ENCODE measurements at places on chromosomes 3 and 15.

DNA sequence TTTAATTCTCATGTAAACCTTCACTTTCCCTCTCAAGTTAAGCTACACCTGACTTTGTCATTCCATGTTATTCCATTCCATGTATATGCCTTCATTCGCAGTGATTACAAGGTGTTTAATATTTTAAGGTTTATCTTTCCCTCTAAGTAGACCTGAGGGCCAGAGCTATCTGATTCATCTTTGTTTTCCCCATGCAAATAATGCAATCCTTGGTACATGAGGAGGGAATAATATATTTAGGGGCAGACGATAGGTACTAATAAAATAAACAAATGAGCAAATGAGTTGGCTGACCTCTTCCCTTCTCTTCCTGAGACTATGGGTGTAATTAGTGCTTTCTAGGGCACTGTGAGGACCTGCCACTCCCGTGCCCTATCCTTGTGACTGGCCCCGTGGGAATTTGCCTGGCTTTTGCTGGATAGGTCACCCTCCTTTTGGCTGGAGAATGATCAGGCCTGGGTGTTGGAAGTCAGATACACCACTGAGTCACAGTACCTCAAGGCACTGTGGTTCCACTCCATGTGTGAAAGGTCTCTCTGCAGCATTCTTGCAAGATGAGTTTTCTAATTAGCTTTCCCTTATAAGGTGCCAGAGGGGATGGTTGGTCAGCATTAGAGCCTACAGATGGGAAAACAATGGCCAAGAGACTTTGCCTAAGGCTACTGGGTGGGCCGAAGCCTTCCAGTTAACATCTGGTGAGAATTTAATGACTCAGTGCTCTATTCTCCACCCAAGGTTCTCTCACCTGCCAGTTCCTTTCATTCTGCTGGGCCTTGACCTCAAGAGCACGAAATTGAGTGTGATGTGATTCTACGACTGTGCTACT lies 183.2 kb downstream of the P3H2 start:
- no peak for DNase-seq

DNA sequence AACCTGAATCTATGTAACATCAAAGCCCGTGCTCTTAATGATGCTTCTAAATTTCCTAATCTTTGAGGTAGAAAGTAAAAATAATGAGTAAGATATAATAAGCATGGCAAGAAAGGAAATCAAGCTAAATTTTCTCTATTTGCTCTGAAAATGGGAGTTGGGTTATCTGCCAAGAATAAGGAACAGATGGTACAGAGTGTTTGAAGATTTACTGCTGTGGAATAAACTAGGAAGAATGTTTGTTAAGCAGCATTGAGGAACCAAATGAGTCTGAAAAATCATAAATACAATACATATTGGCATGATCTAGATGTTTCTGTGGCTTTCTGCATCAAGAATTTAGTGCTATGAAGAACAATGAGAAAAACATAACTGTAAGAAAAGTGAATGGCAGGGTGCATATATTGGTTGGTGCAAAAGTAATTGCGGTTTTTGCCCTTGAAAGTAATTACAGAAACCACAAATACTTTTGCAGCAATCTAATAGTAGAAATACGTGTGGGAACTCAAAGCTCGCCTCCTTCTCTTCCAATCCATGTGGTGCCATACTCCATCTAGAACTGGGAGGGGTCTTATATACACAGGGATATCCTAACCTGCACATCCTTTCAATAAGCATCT lies 87.6 kb downstream of the SUCNR1 start:
- DNase-seq = no peak

DNA sequence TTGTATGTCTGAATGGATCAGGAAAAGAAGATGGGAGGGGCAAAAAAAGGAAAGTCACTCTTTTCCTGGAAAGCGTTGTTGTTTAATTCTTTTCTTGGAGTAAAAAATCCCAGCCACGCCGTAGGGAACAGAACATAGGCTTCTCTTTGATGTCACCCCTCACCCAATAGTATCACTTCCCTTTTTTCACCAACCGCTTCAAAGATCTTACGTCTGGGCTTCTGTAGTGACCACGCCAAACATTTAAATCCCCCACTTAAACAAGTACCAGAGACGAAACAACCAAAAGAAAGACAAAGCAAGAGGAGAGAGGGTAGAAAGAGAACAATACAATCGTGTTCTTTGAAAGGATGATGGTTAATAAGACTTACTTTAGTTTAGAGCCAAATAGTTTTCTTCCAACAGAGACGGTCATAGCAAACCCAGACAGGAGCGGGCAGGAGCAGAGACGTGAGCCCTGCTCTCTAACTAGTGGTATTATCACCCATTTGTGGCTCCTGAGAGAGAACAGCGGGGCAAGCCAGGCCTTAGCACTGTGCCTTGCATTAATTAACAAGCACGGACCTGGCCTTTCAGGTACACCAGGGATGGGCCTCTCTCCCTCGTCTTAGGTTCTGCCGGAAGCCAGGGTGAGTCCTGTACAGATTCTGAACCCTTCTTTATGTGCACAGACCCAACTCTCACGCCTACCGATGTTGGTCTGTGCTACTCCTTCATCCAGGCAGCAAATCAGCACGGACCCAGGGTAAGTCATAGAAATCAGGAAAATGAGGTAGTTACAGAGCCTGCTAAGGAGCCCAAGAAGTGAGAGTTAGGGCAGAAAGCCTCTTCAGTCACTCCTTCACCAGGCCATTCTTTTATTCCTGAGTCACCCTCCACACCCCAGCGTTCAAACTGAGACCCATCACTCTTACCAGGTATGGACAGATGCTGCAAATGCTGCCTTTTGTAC lies 28.2 kb upstream of the BCL6 start:
- DNase-seq = no peak

DNA sequence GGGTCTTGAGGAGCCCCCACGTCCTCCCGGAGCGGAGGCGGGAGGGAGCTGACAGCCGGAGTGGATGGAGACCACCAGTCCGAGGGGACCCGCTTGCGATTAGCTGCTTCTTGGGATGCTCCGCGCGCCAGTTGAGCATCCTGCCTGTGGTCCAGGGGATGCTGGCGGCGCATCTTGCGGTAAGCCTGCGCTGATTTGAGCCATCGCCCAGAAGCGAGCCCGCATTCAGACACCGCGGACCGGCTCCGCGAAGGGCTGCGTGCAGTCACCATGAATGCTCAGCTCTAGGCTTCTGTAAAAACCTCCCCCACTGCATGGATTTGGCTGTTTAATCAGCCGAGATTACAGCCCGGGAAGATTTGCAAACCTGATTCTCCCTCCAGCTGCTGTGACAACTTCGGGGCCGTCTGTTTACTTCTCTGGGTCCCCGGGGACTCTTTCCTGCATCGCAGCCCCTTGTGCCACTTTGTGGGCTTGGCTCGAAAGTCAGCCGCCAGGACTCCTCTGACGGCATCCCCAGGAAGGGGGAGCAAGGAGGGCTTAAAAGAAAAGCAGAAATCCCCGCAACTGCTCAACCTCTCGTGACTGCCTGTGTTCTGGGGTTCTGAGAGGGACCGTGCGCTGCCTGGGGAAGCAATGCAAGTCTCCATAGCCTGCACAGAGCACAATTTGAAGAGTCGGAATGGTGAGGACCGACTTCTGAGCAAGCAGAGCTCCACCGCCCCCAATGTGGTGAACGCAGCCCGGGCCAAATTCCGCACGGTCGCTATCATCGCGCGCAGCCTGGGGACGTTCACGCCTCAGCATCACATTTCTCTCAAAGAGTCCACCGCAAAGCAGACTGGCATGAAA lies 171.1 kb downstream of the KCNAB1 start:
- no peak for DNase-seq

- no peak for DNase-seq
Measured at GRCh38 chr3:120393761-120394160, 44.6 kb upstream of the LRRC58 start.

GRCh38 chr3:31959951-31960792 lies 20.9 kb downstream of the OSBPL10 start:
- DNase-seq = no peak

- DNase-seq = peak; percentile 18
Measured at GRCh38 chr3:15064299-15064834, 748 bp downstream of the MRPS25 start.

DNA sequence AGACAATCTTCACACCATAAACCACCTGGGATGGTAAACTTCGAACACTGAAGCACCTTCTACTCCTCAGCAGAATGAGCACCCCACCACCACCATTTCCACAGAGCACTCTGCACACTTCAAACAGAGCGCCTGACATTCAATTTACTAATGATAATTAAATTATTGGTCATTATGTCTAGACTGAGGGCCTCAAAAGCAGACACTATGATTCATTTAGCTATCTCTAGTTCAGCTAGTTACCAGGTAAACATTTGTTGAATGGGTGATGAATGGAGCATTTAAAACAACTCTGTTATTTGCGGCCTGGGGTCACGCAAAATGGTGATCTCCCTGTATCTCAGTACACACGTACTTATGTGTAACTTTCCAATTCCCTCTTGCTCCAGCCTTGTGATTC lies 40.9 kb downstream of the ACAP2 start:
- DNase-seq = no peak

DNA sequence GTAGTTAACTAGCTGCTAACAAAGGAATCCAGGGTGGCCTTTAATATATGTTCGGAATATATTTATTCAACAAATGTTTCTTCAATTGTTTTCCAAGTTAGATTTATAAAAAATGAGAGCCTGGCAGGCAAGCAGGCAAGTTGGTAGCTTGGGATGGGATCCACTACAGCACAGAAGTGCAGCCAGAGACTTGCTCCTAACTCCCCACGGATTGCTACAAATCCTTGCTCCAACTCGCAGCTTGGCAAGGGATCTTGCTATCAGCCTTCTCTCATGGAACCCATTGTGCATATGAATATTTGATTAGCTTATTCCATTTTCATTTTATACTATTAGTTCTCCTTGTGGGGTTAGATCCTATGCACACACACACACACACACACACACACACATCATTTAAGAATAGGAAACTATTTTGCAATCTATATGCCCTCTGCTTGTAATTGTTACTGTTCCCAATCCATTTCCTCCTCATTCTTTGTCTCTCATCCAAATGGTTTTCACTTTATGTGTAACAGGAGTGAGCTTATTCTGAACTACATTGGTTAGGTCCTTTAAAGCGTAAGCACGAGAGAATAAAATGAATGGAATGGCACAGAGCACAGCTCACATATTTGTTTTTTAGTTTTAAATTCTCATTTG lies 505.6 kb downstream of the LPP start:
- DNase-seq = no peak

GRCh38 chr3:45092132-45093031 lies 53.8 kb downstream of the CDCP1 start:
- no peak for DNase-seq

- no peak for DNase-seq
Measured at GRCh38 chr3:48406443-48407431, 23.1 kb downstream of the PLXNB1 start.

DNA sequence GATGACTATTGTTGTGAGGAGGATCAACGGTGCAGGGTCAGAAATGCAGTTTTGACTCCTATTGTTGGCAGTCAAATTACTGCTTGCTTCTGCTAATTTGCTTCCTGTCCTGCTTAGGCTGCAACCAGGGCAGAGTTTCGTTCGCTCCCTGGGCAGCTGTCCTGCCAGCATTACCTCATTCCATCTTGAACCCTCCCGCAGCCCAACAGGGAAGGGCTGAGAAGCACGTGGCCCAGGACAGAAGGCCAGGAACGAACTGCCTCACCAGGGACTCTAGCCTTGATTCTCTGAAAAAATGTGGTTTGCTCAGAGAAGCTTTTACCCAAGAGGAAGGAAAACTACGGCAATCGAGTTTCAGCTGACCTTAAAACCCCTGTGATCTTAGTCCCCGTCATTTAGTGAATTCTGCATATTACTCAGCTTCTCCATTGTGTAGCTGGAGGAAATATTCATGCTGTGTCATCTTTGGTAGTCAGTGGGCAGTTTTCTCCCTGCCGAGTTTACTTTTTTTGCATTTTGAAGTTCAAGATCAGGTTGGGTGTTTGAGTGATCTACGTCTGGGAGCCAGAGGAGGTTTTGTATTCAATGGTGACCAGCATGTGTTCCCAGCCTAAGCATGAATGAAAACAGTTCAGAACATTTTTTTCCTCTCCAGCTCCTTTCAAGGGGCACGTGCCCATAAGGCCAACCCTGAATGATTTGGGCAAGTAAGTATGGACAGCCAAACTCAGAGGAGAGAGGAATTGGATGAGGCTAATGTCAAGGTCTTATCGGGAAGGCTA lies 23.0 kb downstream of the TLNRD1 start:
- no peak for DNase-seq

- no peak for DNase-seq
Measured at GRCh38 chr15:23588268-23588667, 22.8 kb downstream of the MKRN3 start.

- no peak for DNase-seq
Measured at GRCh38 chr15:85329561-85330422, 50.6 kb upstream of the AKAP13 start.

DNA sequence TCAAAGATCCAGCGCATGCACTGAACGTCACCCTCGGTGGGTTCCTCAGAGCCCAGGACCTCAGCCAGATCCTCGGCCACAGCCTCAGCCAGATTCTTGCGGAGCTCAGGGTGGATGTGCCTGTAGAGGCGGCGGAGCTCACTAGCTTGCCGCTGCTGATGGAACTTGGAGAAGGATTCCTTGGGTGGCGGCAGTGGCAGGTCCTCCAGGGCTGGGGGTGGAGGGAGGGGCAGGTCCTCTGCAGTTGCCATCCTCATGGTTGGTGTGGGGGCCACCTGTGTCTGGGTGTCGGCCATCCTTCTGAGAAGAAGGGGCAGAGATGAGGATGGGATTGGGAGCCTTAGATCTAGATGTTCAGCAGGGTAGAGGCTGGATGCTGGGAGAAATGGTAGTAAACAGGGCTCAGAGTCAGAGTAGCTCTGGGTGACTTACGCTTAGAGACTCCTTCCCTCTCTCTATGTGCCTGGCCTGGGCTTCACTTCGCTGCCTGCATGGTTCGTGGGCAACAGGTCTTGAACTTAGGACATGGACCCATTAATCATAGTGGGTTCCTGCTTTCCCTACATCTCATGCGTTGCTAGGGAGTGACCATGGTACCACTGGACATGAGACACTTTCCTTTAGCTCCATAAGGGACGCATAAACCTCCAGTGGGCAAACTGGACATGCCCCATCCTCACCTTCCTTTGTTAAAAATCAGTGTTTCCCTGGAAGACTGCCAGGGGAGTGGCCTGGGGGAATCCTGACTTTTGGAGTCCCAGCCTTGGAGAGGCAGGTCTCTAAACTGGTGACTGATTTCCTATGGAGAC lies 3.0 kb downstream of the XIRP1 start:
- DNase-seq = no peak

DNA sequence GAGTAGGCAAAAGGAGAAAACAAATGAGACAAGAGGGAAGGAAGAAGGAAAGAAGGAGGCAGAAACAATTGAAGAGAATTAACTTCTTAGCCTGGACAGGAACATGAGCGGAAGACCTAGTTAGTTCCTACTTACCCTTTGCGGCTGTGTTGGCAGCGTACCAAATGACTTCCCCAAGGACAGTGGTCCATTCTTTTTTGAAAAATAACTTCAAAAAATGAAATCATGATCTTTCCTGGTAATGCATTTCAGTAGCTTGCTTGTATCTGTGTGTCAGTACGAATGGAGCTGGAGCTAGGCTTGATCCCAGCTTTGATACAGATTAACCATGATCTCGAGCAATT lies 41.5 kb upstream of the CFAP161 start:
- DNase-seq = no peak

GRCh38 chr15:90596943-90597342 lies 67.2 kb downstream of the CRTC3 start:
- no peak for DNase-seq

GRCh38 chr15:98657721-98658120 lies 9.4 kb downstream of the IGF1R start:
- no peak for DNase-seq

GRCh38 chr3:170128259-170128976 lies 53.1 kb downstream of the PHC3 start:
- no peak for DNase-seq

- no peak for DNase-seq
Measured at GRCh38 chr3:189572249-189572648, 58.9 kb upstream of the TP63 start.

Measured in stimulated activated CD4-positive, alpha-beta T cell treated with anti-CD3 and anti-CD28 coated beads, Interleukin-2, amount 100 ng/mL, for 48 hours (primary cell).